ENCODE measurements at places on chromosomes 7 and 10.

DNA sequence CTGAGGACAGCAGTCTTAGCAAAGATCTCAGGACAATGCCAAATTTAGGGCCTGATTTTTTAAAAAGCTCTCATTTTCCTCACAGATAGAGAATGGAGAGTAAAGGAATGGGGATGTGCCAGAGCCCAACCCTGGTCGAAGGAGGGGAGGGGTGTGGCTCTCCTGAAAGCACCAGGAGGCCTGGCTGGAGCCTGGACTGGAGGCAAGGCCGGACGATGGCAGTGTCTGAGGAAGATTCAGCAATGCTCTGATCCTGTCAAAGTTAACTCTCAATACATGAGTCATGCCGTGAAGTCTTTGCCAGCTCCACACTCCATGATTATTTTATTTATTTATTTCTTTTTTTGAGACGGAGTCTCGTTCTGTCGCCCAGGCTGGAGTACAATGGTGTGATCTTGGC lies 108.3 kb downstream of the UPF2 start:
- H3K4me1 ChIP-seq = peaks cover 2% of the 10 kb centered on the region
- H3K36me3 ChIP-seq = peaks cover 15% of the 10 kb centered on the region
- no peaks in the 10 kb centered on the region for H3K27me3 ChIP-seq
- no peak overlapping the region for H3K4me3 ChIP-seq

GRCh38 chr7:127057918-127058317 lies 194.8 kb downstream of the GRM8 start:
- H3K36me3 ChIP-seq = no peaks in the 10 kb centered on the region
- H3K4me1 ChIP-seq = no peaks in the 10 kb centered on the region
- no peaks in the 10 kb centered on the region for H3K27me3 ChIP-seq
- no peak overlapping the region for H3K4me3 ChIP-seq

DNA sequence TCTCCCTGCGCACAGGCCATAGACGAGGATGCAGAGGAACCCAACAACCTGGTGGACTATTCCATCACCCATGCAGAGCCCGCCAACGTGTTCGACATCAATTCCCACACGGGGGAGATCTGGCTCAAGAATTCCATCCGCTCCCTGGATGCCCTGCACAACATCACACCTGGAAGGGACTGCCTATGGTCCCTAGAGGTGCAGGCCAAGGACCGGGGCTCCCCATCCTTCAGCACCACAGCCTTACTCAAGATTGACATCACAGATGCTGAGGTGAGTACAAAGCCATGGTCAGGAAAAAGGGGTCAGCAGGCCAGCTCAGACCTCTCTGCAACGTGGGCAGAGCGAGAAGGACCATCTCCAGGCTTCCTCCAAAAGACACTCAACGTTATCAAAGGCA lies 12.3 kb downstream of the LRIT2 start:
- no peak overlapping the region for H3K4me3 ChIP-seq
- no peak for DNase-seq
- no peak overlapping the region for H3K27ac ChIP-seq
- H3K27me3 ChIP-seq = no peaks in the 10 kb centered on the region
- no peaks in the 10 kb centered on the region for H3K4me1 ChIP-seq

DNA sequence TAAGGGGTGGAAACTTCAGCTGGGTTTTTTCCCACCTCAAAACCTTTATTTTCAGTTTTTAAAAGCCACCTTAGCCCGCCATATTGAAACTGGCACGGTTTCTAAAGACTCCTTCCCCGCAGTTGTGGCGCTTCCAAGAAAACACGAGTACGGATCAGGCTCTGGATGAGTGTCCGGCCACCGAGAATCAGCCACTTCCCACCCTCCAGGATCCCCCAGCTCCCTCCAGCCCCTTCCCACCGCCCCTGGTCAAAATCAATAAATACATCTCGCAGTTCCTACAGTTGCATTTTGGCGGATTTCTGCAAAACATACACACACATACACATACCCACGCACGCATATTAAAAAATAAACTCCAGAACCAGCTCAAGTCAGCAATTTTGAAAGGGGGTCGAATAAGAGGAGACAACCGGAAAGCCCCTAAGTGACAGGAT lies 1.1 kb downstream of the SFMBT2 start:
- H3K27me3 ChIP-seq = peaks cover 62% of the 10 kb centered on the region
- DNase-seq = no peak
- H3K4me1 ChIP-seq = peaks cover 25% of the 10 kb centered on the region
- H3K27ac ChIP-seq = no peak overlapping the region
- H3K4me3 ChIP-seq = peak overlapping the region; percentile 56

DNA sequence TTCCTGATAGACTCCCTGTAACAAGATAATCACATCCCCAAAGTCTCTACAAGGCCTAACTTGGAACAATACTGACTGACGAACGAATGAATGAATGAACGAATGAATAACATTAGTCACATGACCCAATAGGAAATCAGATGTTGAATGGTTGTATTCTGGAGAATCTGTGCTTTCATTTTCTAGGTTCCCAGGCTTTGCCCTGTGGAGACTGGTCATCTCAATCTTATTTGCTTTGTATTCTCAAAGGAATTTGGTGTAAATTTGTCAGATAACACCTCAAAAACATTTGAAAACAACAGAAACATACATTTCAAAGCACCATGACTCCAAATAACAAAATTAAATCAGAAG lies 69.6 kb upstream of the COL1A2 start:
- H3K36me3 ChIP-seq = no peaks in the 10 kb centered on the region
- no peaks in the 10 kb centered on the region for H3K4me1 ChIP-seq
- no peak overlapping the region for H3K4me3 ChIP-seq
- DNase-seq = no peak
- H3K27me3 ChIP-seq = no peaks in the 10 kb centered on the region

GRCh38 chr7:106205621-106206222 lies 79.1 kb downstream of the NAMPT start:
- H3K27me3 ChIP-seq = no peaks in the 10 kb centered on the region
- H3K27ac ChIP-seq = no peak overlapping the region
- no peaks in the 10 kb centered on the region for H3K36me3 ChIP-seq
- H3K4me1 ChIP-seq = no peaks in the 10 kb centered on the region
- no peak for DNase-seq
- H3K4me3 ChIP-seq = no peak overlapping the region

GRCh38 chr7:50351267-50351666 lies 46.8 kb downstream of the IKZF1 start:
- H3K36me3 ChIP-seq = no peaks in the 10 kb centered on the region
- H3K27me3 ChIP-seq = no peaks in the 10 kb centered on the region
- no peak overlapping the region for H3K27ac ChIP-seq
- no peak for DNase-seq
- no peak overlapping the region for H3K4me3 ChIP-seq

DNA sequence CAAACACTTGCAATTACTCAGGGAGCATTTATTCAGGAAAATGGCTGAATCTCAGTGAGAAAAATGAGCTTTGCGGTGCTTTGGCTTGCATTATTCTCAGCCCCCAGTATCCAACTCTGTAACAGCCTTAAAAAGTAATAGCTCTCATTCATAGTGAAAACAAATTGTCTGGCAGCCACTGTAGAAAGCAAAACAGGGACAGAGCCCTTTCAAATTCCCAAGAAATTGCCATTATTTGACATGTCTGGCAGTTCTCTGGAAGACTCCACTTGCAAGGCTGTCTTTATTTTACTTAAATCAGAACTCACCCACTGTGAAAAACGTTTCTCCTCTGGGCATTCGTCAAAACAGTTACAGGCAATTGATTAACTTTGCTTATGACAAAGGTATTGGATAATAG lies 122.5 kb downstream of the NPSR1 start:
- H3K36me3 ChIP-seq = no peaks in the 10 kb centered on the region
- no peak overlapping the region for H3K27ac ChIP-seq
- no peaks in the 10 kb centered on the region for H3K4me1 ChIP-seq
- no peak for DNase-seq
- H3K27me3 ChIP-seq = no peaks in the 10 kb centered on the region

DNA sequence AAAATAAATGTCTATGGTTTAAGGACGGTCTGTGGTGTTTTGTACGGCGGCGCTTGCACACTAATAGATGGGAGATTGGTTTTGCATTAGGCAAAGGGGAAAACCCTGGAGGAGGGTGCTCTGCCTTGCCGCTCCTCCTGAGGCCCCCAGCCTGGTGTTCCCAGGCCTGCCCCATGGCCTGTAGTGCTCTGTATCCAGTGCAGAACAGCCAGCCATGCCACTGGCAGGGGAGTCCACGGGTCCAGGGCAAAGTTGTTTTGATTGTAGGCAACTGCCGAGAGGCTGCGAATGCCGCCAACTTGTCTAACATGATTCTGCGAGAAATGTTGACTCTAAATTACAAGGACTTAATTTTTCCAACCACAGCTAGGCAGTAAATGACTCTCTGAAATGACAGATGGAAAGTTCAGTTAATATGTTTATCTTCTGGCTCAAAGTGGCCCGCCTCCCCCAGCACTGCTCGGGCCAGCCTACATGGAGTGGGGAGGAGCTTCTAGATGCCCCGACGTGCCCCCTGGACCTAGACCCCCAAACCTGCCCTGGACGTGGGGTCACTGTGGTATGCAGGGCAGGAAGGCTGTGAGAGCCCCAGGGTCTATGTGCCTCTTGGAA lies 104.6 kb upstream of the GDF10 start:
- no peaks in the 10 kb centered on the region for H3K36me3 ChIP-seq
- H3K4me3 ChIP-seq = no peak overlapping the region
- no peaks in the 10 kb centered on the region for H3K27me3 ChIP-seq

- peaks cover 21% of the 10 kb centered on the region for H3K4me1 ChIP-seq
- peak overlapping the region; percentile 97 for H3K27ac ChIP-seq
- H3K36me3 ChIP-seq = no peaks in the 10 kb centered on the region
- H3K4me3 ChIP-seq = peak overlapping the region; percentile 91
- H3K27me3 ChIP-seq = no peaks in the 10 kb centered on the region
Measured at GRCh38 chr7:7970237-7970530, 1.6 kb downstream of the GLCCI1 start.

GRCh38 chr7:41910940-41911600 lies 208.2 kb upstream of the INHBA start:
- no peak for DNase-seq
- no peak overlapping the region for H3K4me3 ChIP-seq
- H3K27me3 ChIP-seq = no peaks in the 10 kb centered on the region
- no peaks in the 10 kb centered on the region for H3K4me1 ChIP-seq
- no peaks in the 10 kb centered on the region for H3K36me3 ChIP-seq

DNA sequence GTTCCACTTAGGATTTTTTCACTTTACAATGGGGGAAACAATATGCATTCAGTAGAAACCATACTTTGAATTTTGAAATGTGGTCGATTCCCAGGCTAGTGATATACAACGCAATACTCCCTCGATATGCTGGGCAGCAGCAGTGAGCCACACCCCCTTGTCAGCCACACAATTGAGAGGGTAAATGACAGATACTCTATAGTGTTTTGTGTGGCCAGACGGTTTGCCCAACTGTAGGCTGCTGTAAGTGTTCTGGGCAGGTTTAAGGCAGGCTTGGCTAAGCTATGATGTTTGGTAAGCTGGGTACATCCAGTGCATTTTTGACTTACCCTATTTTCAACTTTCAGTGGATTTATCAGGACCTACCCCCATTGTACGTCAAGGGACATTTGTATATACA lies 169.6 kb upstream of the KIAA1217 start:
- no peaks in the 10 kb centered on the region for H3K27me3 ChIP-seq
- peaks cover 5% of the 10 kb centered on the region for H3K4me1 ChIP-seq
- no peak overlapping the region for H3K27ac ChIP-seq
- H3K4me3 ChIP-seq = no peak overlapping the region

- H3K36me3 ChIP-seq = no peaks in the 10 kb centered on the region
- no peak overlapping the region for H3K4me3 ChIP-seq
- no peaks in the 10 kb centered on the region for H3K27me3 ChIP-seq
- peaks cover 21% of the 10 kb centered on the region for H3K4me1 ChIP-seq
- no peak overlapping the region for H3K27ac ChIP-seq
Measured at GRCh38 chr7:134701272-134701671, 54.6 kb downstream of the BPGM start.

- no peak overlapping the region for H3K4me3 ChIP-seq
- no peak for DNase-seq
- H3K36me3 ChIP-seq = peaks cover 74% of the 10 kb centered on the region
- no peak overlapping the region for H3K27ac ChIP-seq
Measured at GRCh38 chr10:100984672-100985177, 2.6 kb downstream of the MRPL43 start.

GRCh38 chr10:98339799-98340198 lies 71.8 kb upstream of the LOXL4 start:
- no peak overlapping the region for H3K4me3 ChIP-seq
- H3K27me3 ChIP-seq = peaks cover 9% of the 10 kb centered on the region
- DNase-seq = no peak
- no peak overlapping the region for H3K27ac ChIP-seq

- DNase-seq = no peak
- no peak overlapping the region for H3K4me3 ChIP-seq
- no peaks in the 10 kb centered on the region for H3K4me1 ChIP-seq
- no peaks in the 10 kb centered on the region for H3K27me3 ChIP-seq
Measured at GRCh38 chr7:28155964-28156363, 24.6 kb downstream of the JAZF1 start.

GRCh38 chr7:155292680-155293226 lies 4.9 kb upstream of the INSIG1 start:
- H3K27ac ChIP-seq = no peak overlapping the region
- H3K4me3 ChIP-seq = no peak overlapping the region
- no peaks in the 10 kb centered on the region for H3K36me3 ChIP-seq
- H3K4me1 ChIP-seq = peaks cover 7% of the 10 kb centered on the region
- DNase-seq = no peak

DNA sequence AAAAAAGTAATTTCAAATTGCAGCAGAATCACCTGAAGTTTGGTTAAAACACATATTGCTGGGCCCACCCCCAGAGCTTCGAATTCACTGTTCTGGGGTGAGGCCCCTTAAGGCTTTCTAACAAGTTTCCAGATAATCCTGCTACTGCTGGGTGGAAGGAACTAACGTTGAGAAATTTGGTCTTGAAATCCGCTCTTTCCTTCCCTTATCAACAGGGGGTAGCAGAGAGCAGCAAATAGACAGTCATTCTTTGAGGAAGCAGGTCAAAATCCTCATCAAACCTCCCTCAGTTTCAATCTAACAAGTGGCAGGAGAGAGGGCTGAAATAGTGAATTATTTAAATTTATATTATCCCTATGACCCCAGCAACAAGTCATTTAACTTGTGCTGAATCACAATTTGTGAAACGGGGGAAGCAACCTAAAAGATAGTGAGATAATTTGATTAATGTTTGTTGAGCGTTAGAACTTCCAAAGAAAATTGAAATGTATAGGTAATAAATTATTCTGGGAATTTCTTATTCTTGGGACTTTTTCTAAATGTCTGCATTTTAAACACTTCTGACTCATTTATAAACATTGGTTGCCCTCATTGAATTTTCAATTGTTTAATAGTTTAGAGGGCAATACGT lies 21.7 kb upstream of the MALSU1 start:
- peaks cover 2% of the 10 kb centered on the region for H3K27me3 ChIP-seq
- peak; percentile 72 for DNase-seq
- H3K4me3 ChIP-seq = no peak overlapping the region

- no peaks in the 10 kb centered on the region for H3K36me3 ChIP-seq
- no peak overlapping the region for H3K4me3 ChIP-seq
- peaks cover 2% of the 10 kb centered on the region for H3K4me1 ChIP-seq
- DNase-seq = no peak
Measured at GRCh38 chr7:146172112-146172511, 55.5 kb downstream of the CNTNAP2 start.
